NAMALWA (cell line): ENCODE measurements at places on chromosomes 6 and 20.

DNA sequence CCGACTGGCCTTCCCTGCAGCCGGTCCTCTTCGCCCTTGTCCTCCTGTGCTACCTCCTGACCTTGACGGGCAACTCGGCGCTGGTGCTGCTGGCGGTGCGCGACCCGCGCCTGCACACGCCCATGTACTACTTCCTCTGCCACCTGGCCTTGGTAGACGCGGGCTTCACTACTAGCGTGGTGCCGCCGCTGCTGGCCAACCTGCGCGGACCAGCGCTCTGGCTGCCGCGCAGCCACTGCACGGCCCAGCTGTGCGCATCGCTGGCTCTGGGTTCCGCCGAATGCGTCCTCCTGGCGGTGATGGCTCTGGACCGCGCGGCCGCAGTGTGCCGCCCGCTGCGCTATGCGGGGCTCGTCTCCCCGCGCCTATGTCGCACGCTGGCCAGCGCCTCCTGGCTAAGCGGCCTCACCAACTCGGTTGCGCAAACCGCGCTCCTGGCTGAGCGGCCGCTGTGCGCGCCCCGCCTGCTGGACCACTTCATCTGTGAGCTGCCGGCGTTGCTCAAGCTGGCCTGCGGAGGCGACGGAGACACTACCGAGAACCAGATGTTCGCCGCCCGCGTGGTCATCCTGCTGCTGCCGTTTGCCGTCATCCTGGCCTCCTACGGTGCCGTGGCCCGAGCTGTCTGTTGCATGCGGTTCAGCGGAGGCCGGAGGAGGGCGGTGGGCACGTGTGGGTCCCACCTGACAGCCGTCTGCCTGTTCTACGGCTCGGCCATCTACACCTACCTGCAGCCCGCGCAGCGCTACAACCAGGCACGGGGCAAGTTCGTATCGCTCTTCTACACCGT is 6.1 kb downstream of the UBD start:
- DNase-seq: no peak

DNA sequence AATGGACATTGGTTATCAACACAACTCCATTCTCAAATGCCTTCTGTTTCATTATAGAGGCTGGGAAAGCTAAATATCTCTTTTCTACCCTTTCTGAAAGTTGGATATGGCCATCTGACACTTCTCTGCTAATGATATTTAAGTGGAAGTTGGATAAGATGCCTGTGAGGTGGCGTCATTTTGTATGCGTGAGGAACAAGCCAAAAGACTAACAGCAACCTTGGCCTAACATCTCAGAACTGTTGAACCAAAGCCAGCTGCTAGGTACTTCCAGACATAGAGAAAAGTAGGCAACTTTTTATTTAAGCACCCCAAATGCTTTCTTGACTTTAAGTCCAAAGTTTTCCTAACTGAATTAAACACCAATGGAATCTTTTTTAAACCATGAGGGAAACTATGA is 708.4 kb downstream of the CD109 start:
- no peak for DNase-seq

DNA sequence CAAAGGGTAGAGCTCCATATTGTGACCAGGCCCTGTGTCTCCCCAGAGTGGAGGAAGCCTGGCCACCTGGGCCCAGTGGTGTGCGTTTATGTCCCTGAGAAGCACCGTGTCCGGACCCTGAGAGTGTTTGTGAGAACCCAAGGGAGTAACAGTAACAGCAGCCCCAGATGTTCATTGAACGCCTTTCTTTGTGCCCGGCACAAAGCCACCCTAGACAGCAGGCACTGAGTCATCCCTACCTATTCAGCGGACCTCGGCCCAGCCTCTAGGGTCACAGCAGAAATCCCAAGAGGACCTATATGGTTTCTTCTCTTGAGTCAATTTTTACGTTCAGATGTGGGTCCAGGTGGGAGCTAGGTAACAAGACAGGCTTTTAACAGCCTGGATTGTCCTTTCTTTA is 24.5 kb downstream of the BCAS4 start:
- DNase-seq: peak; percentile 72

GRCh38 chr6:106617302-106617701 is 12.0 kb downstream of the RTN4IP1 start:
- no peak for DNase-seq

GRCh38 chr6:46276576-46277142 is 105.9 kb upstream of the ENPP5 start:
- DNase-seq: no peak

- DNase-seq: no peak
Observed at GRCh38 chr6:89997456-89998445, 103.5 kb downstream of the GJA10 start.

DNA sequence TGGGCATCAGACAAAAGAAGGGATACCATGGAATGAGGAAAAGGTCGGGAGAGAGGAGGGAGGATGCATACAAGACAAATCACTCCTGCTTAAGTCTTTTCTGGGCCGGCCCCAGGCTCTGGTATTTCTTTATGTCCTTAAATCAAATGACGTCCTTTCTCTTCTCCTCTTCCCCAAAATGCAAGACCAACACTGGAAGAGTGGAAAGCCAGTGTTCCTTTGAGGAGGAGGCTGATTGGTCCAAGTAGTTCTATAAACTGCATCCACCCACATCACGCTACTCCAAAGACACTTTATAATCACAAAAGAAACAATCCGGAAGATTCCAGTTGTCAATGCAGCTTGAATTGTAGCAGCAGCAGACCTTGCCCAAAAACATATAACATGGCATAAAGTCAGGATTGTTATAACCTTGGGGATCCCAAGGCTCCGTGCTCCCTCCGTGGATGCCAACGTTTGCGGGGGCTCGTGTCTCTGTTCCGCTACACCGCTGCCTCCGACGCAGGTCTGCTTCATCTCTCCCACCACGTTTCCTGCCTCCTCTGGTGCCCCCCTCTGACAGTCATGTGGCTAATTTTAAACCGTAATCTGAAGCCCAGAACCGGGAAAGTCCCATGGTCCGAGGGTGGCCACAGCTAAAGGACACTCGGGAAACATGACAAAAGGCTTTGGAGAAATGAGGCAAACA is 47.1 kb downstream of the MCUR1 start:
- DNase-seq: peak; percentile 31

GRCh38 chr6:148934539-148934938 is 187.7 kb downstream of the UST start:
- DNase-seq: no peak

GRCh38 chr6:6982663-6983062 is 125.1 kb upstream of the RREB1 start:
- DNase-seq: no peak

DNA sequence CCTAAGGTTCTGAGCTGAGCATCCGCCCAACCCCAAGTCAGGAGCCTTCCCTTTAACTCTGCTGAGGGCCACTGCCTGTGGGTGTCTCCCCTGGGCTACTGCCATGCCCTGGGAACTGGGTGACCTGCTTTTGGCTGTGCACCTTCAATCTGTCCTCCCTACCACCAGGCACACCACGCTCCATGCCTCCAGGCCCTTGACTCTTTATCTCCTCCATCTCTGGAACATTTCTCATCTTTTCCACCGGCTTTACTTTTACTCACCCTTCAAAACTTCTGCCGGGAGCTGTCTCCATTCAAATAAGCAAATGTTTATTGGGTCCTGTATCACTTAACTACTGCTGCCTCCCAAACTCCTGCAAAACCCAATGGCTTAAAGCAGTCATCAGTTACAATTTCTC is 83.3 kb upstream of the NHSL1 start:
- no peak for DNase-seq

DNA sequence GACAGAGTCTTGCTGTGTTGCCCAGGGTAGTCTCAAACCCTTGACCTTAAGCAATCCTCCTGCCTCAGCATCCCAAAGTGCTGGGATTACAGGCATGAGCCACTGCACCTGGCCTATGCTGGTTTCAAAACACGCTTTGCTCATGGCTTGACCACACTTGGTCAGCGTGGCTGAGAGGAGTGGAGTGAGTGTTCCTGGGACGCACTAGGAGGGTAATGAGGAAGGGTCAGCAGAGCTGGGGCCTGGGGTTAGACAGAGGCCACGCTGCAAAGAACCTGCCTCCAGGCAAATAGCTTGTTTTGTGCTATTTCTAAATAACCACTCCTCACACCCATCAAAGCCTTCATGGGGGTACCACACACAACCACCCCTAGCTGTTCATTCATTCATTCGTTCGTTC is 77.9 kb upstream of the TOX2 start:
- no peak for DNase-seq
